ENCODE measurements at places on chromosomes 16 and 17. TPM values are rescaled to one million over a fixed set of nuclear protein-coding genes. Genes with fewer than 3 reads are reported as not detected.

GRCh38 chr16:50889746-50890145, 147.9 kb downstream of the CYLD start:
- no peak for DNase-seq
- H3K4me3 ChIP-seq = no peak overlapping the region
- H3K36me3 ChIP-seq = no peaks in the 10 kb centered on the region
- H3K27me3 ChIP-seq = no peaks in the 10 kb centered on the region
- no peaks in the 10 kb centered on the region for H3K4me1 ChIP-seq

- H3K4me3 ChIP-seq = no peak overlapping the region
These were observed 3.2 kb downstream of the DPH1 start for GRCh38 chr17:2033153-2033552.

GRCh38 chr16:24771779-24772157, 42.3 kb downstream of the TNRC6A start:
- no peak for DNase-seq
- H3K4me1 ChIP-seq = peaks cover 4% of the 10 kb centered on the region
- H3K4me3 ChIP-seq = no peak overlapping the region
- no peak overlapping the region for H3K27ac ChIP-seq
- H3K27me3 ChIP-seq = no peaks in the 10 kb centered on the region

- H3K4me1 ChIP-seq = peaks cover 3% of the 10 kb centered on the region
- peaks cover 87% of the 10 kb centered on the region for H3K36me3 ChIP-seq
- peak; percentile 92 for DNase-seq
- no peaks in the 10 kb centered on the region for H3K27me3 ChIP-seq
These were observed 172.2 kb downstream of the SEC14L1 start for GRCh38 chr17:77312786-77313599.

Gene NPB
- 0.54 TPM for polyA plus RNA-seq

GRCh38 chr17:49050611-49051010, 53.4 kb downstream of the IGF2BP1 start:
- H3K4me1 ChIP-seq = peaks cover 4% of the 10 kb centered on the region
- no peak overlapping the region for H3K4me3 ChIP-seq
- peaks cover 74% of the 10 kb centered on the region for H3K36me3 ChIP-seq
- H3K27ac ChIP-seq = no peak overlapping the region
- no peaks in the 10 kb centered on the region for H3K27me3 ChIP-seq

DNA sequence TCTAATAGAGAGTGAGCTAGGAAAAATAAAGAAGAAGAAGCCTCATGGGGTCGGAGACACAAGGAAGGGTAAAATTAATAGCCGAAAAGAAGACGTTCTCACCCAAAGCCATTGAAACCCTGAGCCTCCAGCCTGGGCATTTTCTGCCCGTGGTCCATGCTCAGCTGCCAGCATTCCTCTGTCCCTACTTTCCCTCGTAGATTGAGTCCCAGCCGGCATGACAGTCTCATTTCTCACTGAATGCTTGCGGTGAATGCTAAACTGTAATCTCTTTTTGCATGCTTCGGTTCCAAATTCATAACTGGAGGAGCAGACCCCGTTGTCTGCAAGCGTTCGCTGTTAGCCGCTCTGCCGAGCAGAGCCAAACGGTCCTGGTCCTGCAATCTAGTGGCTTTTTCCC, 54.0 kb upstream of the COX10 start:
- no peaks in the 10 kb centered on the region for H3K36me3 ChIP-seq
- no peak overlapping the region for H3K4me3 ChIP-seq
- DNase-seq = no peak
- H3K4me1 ChIP-seq = no peaks in the 10 kb centered on the region
- H3K27me3 ChIP-seq = no peaks in the 10 kb centered on the region

- DNase-seq = no peak
- no peak overlapping the region for H3K27ac ChIP-seq
- no peak overlapping the region for H3K4me3 ChIP-seq
- H3K4me1 ChIP-seq = no peaks in the 10 kb centered on the region
- no peaks in the 10 kb centered on the region for H3K27me3 ChIP-seq
These were observed 50.1 kb downstream of the RHOT1 start for GRCh38 chr17:32192379-32192778.

Gene KRTAP4-9
- not detected for polyA plus RNA-seq

DNA sequence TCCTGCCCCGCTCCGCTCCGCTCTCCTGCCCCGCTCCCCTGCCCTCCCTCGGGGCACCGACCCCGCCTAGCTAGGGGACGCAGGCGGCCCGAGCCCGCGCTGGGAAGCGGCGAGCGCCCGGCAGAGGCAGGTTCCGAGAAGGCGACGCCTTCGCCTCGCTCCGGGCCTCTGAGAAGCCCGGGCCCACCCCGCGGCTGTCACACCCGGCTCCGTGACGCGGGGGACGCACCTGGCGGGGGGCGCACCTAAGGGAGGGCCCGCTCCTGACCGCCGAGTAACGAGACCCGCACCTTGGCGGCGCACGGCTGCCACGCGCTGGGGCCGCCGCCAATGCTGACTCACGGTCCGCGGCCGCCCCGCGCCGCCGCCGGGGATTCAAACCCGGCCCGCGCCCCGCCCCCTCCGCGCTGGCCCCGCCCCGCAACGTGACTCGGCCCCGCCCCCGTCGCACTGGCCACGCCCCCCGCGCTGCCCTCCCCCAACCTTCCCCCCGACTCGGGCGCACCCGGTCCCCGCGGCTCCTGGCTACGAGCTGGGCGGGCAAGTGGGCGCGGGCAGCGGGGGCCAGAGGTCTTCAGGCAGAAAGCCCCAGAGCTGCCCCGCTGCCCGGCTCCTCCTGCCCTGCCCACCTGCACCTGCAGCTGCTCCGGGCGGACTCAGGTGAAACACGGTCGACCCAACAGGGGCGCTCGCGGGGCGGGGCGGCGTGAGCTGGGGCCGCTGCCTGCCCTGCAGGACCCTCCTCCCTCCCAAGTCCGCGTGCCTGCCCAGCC, 27.8 kb downstream of the GNPTG start:
- no peaks in the 10 kb centered on the region for H3K27me3 ChIP-seq
- H3K4me1 ChIP-seq = no peaks in the 10 kb centered on the region
- peak; percentile 72 for DNase-seq
- peak overlapping the region; percentile 45 for H3K4me3 ChIP-seq

Gene EPX
- polyA plus RNA-seq = not detected

- H3K4me3 ChIP-seq = no peak overlapping the region
- no peak for DNase-seq
- H3K4me1 ChIP-seq = no peaks in the 10 kb centered on the region
- H3K27me3 ChIP-seq = no peaks in the 10 kb centered on the region
These were observed 157.0 kb downstream of the CCDC182 start for GRCh38 chr17:57588086-57588485.

GRCh38 chr16:20241321-20241720, 86.0 kb downstream of the GP2 start:
- H3K4me1 ChIP-seq = no peaks in the 10 kb centered on the region
- no peak overlapping the region for H3K4me3 ChIP-seq
- no peak for DNase-seq
- no peaks in the 10 kb centered on the region for H3K27me3 ChIP-seq

Gene CAPNS2
- polyA plus RNA-seq = 0.07 TPM

GRCh38 chr17:21061971-21062526, 19.2 kb upstream of the USP22 start:
- no peak overlapping the region for H3K27ac ChIP-seq
- no peak for DNase-seq
- H3K4me1 ChIP-seq = no peaks in the 10 kb centered on the region

DNA sequence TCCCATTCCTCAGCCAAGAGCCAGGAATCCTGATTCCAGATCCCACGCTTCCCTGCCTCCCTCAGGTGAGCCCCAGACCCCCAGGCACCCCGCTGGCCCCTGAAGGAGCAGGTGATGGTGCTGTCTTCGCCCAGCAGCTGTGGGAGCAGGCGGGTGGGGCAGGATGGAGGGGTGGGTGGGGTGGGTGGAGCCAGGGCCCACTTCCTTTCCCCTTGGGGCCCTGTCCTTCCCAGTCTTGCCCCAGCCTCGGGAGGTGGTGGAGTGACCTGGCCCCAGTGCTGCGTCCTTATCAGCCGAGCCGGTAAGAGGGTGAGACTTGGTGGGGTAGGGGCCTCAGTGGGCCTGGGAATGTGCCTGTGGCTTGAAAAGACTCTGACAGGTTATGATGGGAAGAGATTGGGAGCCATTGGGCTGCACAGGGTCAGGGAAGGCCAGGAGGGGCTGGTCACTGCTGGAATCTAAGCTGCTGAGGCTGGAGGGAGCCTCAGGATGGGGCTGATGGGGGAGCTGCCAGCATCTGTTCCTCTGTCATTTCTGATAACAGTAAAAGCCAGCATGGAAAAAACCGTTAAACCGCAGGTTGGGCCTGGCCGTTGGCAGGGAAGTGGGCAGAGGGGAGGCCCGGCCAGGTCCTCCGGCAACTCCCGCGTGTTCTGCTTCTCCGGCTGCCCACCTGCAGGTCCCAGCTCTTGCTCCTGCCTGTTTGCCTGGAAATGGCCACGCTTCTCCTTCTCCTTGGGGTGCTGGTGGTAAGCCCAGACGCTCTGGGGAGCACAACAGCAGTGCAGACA, at the start of gene SPN:
TSS of gene SPN (plus strand) at position 232 of the 791 bp plus-strand sequence. CDS start at position 714, 482 bp downstream.
- H3K4me3 ChIP-seq = peak within 1 kb of the TSS; percentile 22
- H3K27ac ChIP-seq = no peak within 1 kb of the TSS
- peak; percentile 24 for DNase-seq
- no peaks in the 10 kb centered on the region for H3K36me3 ChIP-seq
- H3K4me1 ChIP-seq = no peaks in the 10 kb centered on the region
- no peaks in the 10 kb centered on the region for H3K27me3 ChIP-seq

Gene LPO
- 0.44 TPM for polyA plus RNA-seq

Gene P2RX5
- polyA plus RNA-seq = 0.89 TPM

Gene CACNA1H
- 5.4 TPM for polyA plus RNA-seq

Gene CX3CL1
- 0.67 TPM for polyA plus RNA-seq

DNA sequence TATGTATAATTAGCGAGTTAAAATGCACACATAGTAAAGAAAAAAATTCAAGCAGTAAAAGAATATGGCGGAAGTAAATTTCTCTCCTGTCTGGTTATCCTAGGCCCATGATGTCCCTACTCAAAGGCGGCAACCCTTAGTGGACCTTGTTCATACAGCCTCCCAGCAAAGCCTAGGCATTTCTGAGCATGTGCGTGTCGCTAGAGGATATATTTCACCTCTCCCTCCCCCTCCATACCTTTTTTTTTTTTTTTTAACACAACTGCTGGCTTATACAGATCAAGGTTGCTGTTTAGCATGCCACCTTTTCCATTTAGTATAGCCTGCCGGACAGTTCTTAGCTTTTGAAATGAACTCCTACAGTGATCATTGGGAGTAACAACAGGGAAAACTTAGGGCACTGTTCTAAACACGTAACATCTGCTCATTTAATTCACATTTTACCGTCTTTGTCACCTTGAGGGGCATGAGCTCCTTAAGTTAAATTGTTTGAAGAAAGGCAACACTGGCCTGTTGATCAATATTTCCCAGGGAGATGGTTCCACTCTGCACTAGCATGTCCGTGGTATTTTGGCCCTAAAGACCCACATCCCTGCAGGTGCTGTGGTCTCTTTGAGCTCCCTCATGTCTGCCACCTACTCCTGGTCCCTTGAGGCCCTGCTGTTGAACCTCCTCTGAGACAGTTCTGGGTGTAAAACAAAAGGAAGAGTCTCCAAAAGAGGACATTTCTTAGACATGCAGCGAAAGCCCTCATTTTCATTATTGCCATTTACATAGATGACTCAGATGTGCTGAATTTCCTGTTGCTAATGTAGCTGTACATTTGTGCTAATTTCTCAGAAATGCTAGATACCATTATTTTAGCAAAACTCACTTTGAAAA, 4.1 kb upstream of the TNFRSF13B start:
- DNase-seq = no peak
- no peaks in the 10 kb centered on the region for H3K36me3 ChIP-seq

DNA sequence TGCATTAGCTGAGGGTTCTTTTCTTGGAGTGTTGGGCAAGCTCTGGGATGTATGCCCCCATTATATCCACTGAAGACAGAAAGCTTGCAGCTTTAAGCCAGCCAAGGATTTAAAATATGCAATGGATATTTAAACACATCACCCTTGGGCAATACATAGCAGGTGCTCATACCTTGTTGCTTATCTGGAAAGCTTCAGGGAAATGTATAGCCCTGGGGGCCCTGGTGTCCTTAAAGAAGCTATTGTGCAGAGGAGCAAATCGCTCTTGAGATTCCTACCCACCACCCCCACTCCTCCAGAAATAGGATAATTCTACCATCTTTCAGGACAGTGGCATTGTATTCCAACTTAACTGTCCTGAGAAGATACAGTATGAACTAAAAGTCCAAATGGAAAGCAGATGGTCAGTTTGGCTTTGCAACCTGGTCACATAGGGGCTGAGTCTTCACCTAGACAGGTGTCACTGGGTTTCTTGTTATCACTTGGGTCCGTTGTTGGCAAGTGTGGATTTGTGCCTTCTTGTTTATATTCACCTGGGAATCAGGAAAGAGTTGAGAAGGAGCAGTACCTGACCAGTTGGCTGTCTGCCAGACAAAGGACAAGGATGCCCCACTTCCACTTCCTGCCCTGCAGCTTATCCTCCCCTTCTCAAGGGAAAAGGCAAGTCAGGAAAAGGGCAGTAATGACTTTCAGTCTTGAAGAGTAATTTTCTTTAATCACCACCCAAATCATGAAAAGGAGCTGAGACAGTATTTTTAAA, 3.4 kb downstream of the ANKRD40CL start:
- peak; percentile 77 for DNase-seq
- H3K4me1 ChIP-seq = peaks cover 61% of the 10 kb centered on the region

DNA sequence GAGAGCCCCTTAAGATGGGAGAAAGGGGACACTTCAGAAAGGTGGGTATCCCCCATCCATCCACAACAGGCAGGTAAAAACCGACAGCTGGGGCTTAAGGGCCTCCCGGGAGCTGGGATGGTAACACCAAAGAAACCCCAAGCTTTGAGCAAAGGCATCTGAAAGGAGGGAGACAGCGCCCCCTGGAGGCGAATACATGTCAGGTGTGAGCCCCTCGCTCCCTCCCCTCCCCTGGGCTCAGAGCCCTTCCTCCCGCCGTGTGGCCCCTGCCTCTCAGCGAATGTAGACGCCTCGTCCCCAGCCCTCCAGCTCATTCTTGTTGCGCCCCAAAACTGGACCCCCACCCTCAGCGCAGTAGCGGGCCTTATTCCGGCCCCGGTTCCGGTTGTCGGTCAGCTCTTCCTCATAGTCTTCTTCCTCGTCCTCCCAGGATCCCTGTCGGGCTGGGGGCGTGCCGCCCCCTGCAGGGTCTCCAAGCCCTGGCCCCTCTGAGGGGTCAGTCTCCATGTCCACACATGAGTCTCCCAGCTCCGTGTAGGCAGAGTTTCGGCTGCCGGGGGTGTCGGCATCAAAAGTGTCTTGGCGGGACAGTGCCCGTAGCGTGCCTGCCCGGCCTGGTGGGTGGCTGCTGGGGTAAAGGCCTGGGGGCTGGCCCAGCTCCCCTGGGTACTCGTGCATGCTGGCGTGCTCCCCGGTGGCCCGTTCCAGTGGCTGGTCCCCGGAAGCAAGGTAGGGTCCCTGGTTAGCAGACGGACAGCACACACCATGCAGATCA, 9.1 kb upstream of the ARL5C start:
- H3K36me3 ChIP-seq = no peaks in the 10 kb centered on the region
- no peak overlapping the region for H3K4me3 ChIP-seq
- peak; percentile 78 for DNase-seq

Gene SLFN11
- polyA plus RNA-seq = 0.22 TPM

Gene TSPOAP1
- polyA plus RNA-seq = 10.9 TPM

GRCh38 chr17:44079877-44080821, 9.6 kb downstream of the G6PC3 start:
- H3K4me1 ChIP-seq = no peaks in the 10 kb centered on the region
- H3K4me3 ChIP-seq = no peak overlapping the region
- no peaks in the 10 kb centered on the region for H3K27me3 ChIP-seq
- DNase-seq = no peak
